ENCODE measurements at places on chromosomes 16 and 17. TPM values are rescaled to one million over a fixed set of nuclear protein-coding genes. Genes with fewer than 3 reads are reported as not detected.

ABCC12 gene
- not detected for total RNA-seq

DHX40 gene
- total RNA-seq, result 16.2 TPM

STX1B gene
- 3.7 TPM for total RNA-seq

PTX4 gene
- not detected for total RNA-seq

CIAO2B gene
- total RNA-seq, result 96.6 TPM

ABI3 gene
- not detected for total RNA-seq

DNA sequence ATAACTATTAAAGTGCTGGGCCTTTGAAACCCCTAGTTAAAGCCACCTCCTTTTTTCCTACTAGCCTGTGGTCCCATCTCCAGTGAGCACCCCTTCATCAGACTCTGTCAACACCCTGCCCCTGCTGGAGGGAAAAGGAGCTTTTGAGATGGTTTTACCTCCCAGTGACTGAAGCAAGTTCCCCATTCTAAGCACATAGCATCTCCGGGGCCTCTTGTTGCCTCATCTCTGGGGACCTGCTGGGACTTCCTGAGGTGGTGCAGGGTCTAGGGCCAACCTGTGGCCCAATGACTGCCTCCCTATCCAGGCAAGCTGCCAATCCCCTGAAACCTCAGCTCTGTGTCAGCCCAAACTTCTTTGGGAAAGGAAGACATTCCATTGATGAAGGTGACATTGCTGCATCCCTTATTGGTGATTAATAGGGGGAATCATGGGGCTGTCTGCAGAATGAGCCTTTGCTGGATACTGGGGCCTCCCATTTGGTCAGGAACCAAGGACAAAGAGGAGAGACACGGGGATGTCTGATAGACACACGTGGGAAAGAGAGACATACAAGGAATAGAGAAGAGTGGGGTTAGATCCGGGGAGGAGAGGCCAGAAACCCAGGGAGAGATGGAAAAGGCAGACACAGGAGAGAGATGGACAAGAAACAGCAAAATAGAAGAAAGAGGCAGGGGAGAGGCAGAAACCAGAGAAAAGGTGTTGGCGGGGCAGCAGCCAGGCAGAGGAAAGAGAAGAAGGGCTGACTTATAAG is 2.4 kb downstream of the C1QL1 start:
- no peak overlapping the region for H3K4me3 ChIP-seq
- no peaks in the 10 kb centered on the region for H3K27me3 ChIP-seq
- DNase-seq, result no peak
- no peaks in the 10 kb centered on the region for H3K4me1 ChIP-seq
- no peaks in the 10 kb centered on the region for H3K36me3 ChIP-seq

GRCh38 chr17:67374329-67375053 is 2.6 kb upstream of the PITPNC1 start:
- no peak for DNase-seq
- no peaks in the 10 kb centered on the region for H3K27me3 ChIP-seq
- H3K36me3 ChIP-seq, result peaks cover 4% of the 10 kb centered on the region
- peak overlapping the region; percentile 63 for H3K27ac ChIP-seq
- peak overlapping the region; percentile 28 for H3K4me3 ChIP-seq

DNA sequence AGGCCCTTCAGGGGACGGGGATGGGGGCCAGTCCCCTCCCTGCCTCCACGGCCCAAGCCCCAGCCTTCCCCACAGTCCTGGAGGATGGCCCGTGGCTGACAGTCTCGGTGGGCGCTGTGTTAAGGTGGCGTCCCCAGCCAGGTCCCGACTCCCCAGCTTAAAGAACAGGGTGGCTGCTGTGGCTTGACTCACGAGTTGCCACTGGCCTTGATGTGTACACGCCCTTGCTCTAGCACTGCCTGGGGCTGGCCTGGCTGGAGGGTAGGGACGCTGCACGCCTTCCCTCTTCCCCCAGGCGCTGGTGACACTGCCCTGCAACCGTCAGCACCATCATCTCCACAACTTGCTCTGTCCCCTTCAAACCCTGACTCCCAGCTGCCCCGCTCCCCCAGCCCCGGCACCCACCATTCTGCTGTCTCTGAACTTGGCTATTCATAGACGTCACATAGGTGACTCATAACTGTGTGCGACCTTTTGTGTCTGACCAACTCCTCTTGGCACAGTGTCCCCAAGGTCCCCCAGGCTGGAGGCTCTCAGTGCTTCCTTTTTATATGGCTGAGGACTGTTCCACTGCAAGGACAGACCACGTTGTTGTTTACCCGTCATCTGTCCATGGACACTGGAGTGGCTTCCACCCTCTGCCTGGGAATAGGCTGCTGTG is 6.3 kb downstream of the GNPTG start:
- no peak for DNase-seq
- peak overlapping the region; percentile 39 for H3K27ac ChIP-seq
- H3K27me3 ChIP-seq, result no peaks in the 10 kb centered on the region

DNA sequence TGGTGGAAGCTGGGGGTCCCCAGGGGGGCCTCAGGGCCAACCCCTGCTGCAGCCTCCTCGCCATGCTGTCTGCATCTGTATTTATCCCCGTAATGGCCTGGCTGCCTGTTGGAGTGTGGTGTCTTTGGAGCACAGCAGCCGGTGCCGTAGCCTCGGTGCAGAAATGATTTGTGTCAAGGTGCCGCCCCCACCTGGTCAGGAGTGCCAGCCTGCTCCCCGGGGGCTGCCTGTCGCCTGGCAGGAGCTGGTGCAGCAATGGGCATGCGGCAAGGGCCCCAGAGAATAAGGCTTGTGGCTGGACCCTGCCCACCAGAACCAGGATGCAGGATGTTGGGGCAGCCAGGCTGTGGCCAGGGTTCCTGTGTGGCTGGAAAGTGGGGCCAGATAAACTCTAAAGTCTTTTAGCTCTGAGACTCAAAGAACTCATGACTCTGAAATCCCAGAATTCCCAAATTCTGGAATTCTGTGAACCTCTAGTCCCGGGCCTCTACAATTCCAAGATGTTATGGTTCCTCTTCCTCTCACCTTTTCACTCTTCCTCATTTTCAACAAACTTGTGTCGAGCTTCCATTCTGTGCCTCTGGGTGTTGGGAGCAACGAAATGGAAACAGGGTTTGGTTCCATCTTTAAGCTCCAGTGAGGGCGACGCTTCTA is 5.9 kb downstream of the CPNE2 start:
- peaks cover 3% of the 10 kb centered on the region for H3K4me1 ChIP-seq
- no peaks in the 10 kb centered on the region for H3K36me3 ChIP-seq
- no peak overlapping the region for H3K27ac ChIP-seq
- no peaks in the 10 kb centered on the region for H3K27me3 ChIP-seq
- DNase-seq, result no peak
- H3K4me3 ChIP-seq, result no peak overlapping the region

DNA sequence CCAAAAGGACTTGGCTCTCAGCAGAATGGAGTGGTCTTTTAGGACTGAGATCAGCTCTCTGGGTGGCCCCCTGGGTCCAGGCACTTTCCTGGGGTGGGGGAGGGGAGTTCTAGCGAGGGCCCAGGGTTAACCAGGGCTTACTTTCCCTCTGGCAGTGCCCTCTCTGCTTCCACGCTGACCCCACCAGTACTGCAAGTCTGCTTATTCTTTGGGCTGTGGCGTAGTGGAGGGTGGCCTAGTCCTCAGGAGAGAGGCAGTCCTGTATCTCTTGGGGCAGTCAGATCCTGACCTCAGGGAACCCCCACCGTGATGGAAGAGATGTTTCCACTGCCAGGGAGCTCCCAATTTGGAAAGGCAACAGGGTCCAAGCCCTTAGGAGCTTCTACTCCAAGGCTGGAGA is 79.4 kb downstream of the CCDC182 start:
- no peak overlapping the region for H3K4me3 ChIP-seq
- DNase-seq, result no peak
- H3K36me3 ChIP-seq, result no peaks in the 10 kb centered on the region

DNA sequence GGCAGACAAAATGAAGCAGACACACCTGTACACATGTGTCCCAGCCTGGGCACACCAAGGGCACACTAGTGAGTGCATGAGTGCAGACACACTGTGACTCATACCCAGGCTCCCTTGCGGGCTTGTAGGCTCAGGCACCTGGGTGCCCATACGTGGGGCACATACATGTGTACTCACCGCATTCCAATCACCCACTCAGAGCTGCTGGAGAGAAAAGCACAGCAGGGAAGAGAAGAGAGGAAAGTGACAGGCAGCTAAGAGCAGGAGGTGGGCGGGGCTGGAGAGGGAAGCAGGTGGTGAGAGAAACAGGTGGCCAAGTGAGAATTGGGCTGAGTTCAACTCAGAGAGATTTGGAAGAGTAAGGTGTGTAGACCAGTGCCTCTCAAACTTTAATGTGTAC is 54.0 kb downstream of the TMEM132E start:
- no peaks in the 10 kb centered on the region for H3K4me1 ChIP-seq
- no peak overlapping the region for H3K4me3 ChIP-seq
- peaks cover 5% of the 10 kb centered on the region for H3K27me3 ChIP-seq
- no peak overlapping the region for H3K27ac ChIP-seq

DNA sequence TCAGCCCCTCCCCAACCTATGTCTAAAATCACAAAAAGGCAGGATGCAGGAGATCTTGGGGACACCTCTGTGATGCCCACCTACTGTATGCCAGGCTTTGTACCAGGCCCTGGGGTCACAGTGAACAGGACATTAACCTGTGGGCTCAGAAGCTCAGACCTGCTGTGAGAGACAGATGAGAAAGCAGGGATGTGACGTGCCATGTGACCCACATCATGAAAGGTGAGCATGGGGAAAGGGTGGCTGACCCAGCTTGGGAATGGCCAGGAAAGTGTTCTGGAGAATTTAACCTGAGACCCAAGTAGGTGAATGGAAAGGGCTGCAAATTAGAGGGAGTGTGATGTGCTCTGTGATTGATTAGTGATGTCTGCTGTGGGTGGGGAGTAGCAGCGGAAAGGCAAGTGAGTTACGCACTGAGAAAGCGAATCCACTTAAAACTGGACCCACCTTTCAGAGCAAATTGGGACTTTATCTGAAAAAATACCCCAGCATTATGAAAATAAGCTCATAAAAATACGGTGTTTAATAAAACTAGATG is 132.2 kb downstream of the IRF8 start:
- H3K27ac ChIP-seq, result no peak overlapping the region
- no peak overlapping the region for H3K4me3 ChIP-seq
- no peak for DNase-seq
- no peaks in the 10 kb centered on the region for H3K36me3 ChIP-seq
- no peaks in the 10 kb centered on the region for H3K27me3 ChIP-seq
- no peaks in the 10 kb centered on the region for H3K4me1 ChIP-seq

DNA sequence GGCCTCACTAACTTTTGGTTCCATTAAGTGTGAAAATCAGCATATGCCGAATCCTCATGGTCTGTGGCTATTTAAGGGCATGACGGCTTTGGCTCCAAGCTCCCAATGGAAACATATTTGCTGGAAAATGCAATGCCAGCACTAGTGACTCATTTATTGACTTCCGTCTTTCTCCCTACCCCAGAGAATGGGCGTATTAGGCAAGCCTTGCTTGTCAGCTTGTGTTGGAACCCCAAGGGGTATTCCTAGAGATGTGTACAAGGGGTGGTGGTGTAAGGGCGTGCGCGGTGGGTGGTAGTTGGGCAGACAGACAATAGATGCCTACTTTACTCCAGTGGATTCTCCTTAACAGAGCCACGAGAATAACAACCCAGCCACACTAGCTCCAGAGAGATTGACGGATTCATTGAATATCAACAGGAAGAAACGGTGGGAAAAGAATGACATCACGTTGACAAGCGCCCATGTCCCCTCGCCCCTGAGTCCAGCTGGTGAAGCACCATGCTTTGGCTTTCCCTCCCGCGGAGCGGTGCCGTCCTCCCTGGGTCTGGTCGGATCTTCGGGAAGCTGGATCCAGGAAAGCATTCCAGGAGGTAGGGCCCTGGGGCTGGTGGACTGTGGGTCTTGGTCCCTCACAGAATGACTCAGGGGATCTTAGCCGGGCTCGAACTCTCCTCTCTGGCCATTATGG is 10.3 kb downstream of the CD300LB start:
- no peaks in the 10 kb centered on the region for H3K4me1 ChIP-seq
- peaks cover 4% of the 10 kb centered on the region for H3K27me3 ChIP-seq
- no peaks in the 10 kb centered on the region for H3K36me3 ChIP-seq
- no peak overlapping the region for H3K27ac ChIP-seq
- no peak for DNase-seq
- H3K4me3 ChIP-seq, result no peak overlapping the region

- H3K4me3 ChIP-seq, result no peak overlapping the region
- H3K27ac ChIP-seq, result no peak overlapping the region
- no peak for DNase-seq
- H3K4me1 ChIP-seq, result no peaks in the 10 kb centered on the region
Measured at GRCh38 chr16:73405851-73406250, 357.9 kb upstream of the ZFHX3 start.

GRCh38 chr17:81119223-81120148 is 45.8 kb upstream of the PVALEF start:
- no peaks in the 10 kb centered on the region for H3K27me3 ChIP-seq
- peak overlapping the region; percentile 50 for H3K4me3 ChIP-seq
- no peaks in the 10 kb centered on the region for H3K36me3 ChIP-seq
- DNase-seq, result peak; percentile 78
- H3K4me1 ChIP-seq, result peaks cover 34% of the 10 kb centered on the region

DNA sequence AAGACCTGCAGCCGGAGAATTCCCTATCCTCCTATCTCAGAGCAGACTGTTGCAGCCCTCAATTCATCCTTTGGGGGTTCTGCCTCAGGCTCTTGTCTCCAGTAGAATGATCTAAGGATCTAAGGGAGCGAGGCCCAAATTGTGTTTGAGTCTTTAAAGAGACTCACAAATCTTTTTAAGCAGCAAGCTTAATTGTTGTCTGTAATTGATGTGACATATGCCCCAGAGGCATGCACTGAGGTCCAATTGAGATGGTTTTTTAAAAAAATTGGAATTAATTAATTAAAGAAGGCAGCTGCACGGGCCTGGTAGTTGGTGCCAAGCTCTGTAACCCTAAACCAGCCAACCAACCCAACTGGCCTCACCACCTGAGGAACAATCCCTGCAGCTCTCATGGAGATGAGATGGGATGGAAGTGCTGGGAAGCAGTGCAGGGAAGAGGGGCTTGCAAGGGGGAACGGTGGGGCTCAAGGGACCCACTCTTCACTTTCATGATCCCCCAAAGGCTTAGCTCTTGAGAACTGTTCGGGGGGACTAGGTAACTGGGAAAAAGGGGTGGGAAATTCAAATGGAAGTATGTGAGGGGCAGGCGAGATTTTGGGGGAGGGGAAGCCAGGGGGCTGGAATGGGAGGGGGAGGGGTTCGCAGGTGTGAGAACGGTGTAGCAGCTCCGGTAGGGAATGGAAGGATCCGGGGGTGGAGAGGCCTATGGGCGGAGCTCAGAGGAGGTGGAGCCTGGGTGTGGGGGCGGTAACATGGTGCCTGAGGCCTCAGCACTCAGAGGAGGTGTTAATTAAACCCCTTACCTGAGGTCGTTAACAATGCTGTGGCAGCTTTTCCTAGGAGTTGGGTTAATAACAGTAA is 9.2 kb upstream of the ZNF652 start:
- no peaks in the 10 kb centered on the region for H3K36me3 ChIP-seq
- H3K27me3 ChIP-seq, result no peaks in the 10 kb centered on the region
- no peak overlapping the region for H3K27ac ChIP-seq
- H3K4me3 ChIP-seq, result no peak overlapping the region
- no peak for DNase-seq

Measured in Panc1 (cell line).